ENCODE measurements at places on chromosomes 11 and 22.

GRCh38 chr11:83238111-83238510 lies 44.6 kb downstream of the ANKRD42 start:
- no peak for DNase-seq

DNA sequence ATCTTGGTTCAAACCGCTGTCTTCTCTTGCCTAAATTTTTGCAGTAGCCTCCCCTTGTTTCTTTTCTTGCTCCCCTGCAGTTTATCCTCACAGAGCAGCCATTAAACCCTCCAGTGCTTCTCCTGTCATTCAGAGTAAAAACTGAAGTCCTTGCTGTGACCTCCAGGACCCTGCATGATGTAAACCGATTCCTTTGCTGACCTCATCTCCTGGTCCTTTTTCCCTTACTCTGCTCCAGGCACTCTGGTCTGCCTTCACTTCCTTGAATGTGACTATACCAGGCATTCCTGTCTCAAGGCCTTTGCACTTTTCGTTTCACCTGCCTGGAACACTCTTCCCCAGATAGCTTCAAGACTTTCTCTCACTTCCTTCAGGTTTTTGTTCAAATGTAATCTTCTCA lies 152.0 kb downstream of the WNT11 start:
- no peak for DNase-seq

- DNase-seq, result no peak
Measured at GRCh38 chr11:75735181-75735845, 17.7 kb downstream of the MOGAT2 start.

DNA sequence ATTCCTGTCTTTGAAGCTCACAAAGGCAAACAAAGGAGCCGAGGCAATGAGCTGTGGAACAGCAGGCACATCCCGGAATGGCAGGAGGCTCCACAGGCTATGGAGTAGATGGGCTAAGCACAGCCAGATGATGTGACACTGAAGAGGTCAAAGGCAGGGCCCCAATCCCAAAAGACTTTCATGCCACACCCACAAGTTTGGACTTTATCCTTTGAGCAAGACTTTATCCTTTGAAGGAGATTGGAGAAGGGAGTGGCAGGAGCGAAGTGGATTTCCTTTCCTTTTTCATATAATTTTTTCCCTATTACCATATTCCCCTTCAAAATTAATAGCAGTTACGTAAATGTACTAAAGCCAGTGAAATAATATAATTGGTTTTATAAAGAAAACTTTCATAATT lies 379.4 kb downstream of the CADM1 start:
- no peak for DNase-seq

GRCh38 chr22:29704528-29705285 lies 15.1 kb upstream of the CABP7 start:
- DNase-seq, result no peak

- DNase-seq, result no peak
Measured at GRCh38 chr22:43094085-43094484, 4.9 kb upstream of the TTLL1 start.

- no peak for DNase-seq
Measured at GRCh38 chr11:37786214-37786755, 1188.2 kb upstream of the RAG2 start.

DNA sequence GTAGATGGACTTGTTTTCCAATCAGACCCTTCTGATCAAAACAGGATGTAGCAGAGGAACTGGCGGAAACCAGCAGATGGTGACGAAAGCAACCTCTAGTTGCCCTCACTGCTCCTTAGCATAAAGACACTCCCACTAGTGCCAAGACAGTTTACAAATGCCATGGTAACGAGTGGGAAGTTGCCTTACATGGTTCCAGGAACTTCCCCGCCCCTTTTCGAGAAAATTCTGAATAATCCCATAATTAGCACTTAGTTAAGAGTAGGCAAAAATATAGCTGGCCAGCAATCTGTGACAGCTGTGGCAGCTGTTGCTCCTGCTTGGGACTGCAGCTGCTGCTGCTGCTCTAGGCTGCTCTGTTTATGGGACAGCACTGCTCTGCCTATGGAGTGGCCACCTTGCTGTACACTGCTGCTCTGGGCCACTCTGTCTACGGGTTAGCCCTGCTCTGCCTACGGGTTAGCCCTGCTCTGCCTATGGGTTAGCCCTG lies 33.4 kb upstream of the SORL1 start:
- DNase-seq, result no peak

- no peak for DNase-seq
Measured at GRCh38 chr11:3134218-3134621, 30.9 kb downstream of the OSBPL5 start.

DNA sequence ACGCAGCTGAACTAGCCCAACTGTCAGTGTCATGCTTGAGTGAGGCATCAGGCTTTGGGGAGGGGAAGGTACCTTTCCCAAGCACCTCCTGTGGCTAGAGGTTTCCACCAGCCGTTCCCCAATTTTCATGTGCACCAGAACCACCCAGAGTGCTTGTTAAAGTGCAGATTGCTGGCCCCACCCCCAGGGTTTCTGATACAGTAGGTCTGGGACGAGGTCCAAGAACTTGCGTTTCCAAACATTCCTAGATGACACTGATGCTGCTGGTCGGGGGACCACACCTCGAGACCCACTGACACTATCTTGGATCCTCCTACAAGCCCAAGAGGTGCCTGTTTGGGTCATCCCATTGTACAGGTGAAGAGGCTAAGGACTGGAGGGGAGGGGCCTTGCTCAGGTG lies 59.8 kb downstream of the PDE2A start:
- no peak for DNase-seq

- no peak for DNase-seq
Measured at GRCh38 chr11:67022961-67023956, at the start of gene SYT12. Gene SYT12 (plus strand): TSS chr11:67023134. CDS start chr11:67030145, 7,011 bp downstream.

DNA sequence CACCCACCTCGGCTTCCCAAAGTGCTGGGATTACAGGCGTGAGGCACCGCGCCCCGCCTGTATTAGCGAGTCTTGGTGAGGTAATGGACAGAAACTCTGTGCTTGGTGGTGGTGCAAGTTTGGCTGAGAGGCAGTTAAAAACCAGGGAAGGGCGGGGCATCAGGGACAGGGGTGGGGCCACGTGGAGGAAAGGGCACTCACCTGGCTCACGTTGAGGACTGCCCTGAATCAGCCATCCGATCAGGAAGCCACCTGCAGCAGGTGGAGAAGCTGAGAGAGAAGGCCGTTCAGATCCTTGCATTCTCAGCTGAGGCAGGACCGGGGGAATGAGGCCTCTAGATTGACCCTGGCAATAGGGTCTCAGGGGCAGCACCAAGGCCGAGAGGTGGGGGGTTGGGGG lies 12.1 kb upstream of the CHRM1 start:
- no peak for DNase-seq

GRCh38 chr22:48071828-48072227 lies 1309.4 kb downstream of the TBC1D22A start:
- no peak for DNase-seq

- DNase-seq, result no peak
Measured at GRCh38 chr11:107819361-107820014, 39.1 kb downstream of the SLC35F2 start.

DNA sequence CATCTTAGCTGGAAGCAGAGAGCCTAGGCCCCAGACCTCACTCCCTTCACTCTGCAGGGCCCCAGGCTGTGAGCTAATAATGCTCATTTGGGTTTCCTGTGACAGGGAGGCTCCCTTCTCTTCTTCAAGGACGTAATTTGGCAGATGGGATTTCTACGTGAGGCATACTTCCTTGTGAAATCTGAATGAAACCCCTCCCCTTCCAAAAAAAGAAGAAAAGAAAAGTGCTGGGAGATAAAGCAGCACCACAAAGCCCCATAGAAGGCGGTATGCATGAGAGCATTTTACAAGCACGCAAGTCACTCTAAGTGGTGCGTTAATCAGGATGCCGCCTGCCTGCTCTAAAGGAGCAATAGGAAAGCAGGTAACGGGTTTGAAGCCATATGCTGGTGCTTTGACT lies 5.7 kb downstream of the P2RX3 start:
- DNase-seq, result no peak

DNA sequence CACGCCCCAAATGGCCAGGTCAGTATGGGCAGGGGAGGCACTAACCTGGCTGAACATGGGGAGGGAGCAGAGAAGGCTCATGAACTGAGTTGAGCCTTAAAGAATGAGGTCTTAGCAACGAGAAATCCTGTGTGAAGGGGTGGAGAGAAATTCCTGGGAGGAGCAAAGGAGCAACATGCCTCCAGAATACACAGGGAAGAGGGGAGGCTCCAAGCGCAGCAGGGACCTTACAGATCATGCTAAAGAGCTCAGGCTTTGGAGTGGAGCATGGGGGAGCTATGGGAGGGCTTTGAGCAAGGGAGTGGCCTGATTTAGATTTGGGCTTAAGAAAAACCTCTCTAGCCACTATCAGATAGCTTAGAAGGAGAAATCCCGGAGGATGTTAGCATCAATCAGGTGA lies 88.1 kb downstream of the MN1 start:
- no peak for DNase-seq

DNA sequence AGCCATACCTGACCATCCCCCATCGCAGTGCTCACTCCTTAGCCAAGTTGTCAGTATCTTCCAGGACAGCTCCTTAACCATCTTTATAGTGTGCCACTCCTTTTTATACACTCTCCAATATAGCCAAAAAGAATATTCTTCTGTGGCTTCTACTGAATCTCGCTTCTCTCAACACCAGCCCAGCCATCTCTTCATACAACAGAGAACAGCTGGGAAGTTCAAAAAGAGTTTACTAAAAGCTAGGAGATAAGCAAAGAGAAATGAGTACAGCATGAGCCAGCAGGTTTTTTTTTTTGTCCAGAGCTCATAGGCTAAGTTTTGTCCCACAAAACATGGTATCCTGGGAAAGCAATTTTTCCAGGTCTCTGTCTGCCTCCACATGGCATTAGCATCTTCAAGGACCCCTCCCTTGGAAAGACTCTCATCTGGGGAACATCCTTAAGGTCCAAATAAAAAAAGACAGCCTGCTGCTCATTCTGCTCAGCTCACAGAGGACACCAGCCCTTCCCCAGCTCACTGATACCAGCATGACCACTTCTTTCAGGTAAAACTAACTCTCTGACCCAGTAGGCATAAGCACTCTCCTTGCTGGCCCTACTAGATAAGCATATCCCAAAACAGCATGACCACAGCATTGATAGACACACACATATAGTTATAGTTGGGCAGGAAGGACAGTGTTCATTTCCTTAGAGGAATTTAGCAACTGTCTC lies 48.8 kb upstream of the YWHAH start:
- peak; percentile 65 for DNase-seq

GRCh38 chr11:130694488-130695045 lies 221.7 kb downstream of the SNX19 start:
- DNase-seq, result no peak

GRCh38 chr22:38891256-38891655 lies 19.2 kb upstream of the CBX6 start:
- no peak for DNase-seq

DNA sequence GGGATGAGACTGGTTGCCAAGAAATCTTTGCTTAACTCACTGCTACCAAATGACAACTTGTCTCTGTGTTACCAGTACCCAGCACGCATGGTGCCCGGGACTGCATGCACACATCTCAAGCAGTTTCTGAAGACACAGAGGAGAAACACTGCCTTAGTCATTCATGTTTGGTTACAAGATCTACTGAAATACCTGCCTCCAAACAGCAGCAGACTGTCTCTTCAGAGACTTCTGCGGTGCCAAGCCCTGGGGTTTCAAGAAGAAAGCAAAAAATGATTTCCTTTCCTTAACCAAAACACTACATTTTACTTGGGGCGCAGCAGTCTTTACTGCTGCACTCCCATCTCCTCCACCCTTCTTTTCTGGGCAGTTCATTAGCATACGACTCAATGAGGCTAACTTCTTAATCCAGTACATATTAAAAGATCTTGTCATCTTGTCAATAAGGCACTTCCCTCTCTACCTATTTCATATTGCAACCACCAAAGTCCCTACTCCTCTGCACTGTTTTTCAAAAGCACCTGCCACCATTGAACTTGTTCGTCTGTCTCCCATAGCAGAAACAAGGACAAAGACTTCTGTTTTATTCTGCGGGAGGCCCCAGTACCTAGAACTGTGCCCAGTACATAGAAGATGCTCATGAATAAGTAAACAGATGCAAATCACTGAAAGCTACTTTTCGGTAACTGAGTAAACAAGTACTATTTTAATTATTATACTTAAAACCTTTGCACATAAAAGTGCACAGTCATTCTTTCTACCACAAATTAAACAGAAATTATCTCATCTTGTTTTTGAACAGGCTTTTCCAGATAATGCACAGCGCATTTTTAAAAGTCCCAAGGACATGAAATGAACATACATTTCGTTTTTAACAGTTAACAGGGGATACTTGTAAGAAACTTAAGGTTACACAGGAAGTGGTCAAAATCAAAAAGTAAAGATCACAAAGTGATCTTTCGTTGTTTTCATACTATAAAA lies 4.0 kb downstream of the NAP1L4 start:
- DNase-seq, result peak; percentile 76

- no peak for DNase-seq
Measured at GRCh38 chr22:24952837-24953383, 394 bp downstream of the KIAA1671 start.

GRCh38 chr22:17717708-17718107 lies 56.6 kb downstream of the BID start:
- no peak for DNase-seq

- DNase-seq, result no peak
Measured at GRCh38 chr11:125256541-125257189, 92.1 kb downstream of the PKNOX2 start.

- DNase-seq, result no peak
Measured at GRCh38 chr11:47443817-47444216, 5.1 kb downstream of the RAPSN start.

DNA sequence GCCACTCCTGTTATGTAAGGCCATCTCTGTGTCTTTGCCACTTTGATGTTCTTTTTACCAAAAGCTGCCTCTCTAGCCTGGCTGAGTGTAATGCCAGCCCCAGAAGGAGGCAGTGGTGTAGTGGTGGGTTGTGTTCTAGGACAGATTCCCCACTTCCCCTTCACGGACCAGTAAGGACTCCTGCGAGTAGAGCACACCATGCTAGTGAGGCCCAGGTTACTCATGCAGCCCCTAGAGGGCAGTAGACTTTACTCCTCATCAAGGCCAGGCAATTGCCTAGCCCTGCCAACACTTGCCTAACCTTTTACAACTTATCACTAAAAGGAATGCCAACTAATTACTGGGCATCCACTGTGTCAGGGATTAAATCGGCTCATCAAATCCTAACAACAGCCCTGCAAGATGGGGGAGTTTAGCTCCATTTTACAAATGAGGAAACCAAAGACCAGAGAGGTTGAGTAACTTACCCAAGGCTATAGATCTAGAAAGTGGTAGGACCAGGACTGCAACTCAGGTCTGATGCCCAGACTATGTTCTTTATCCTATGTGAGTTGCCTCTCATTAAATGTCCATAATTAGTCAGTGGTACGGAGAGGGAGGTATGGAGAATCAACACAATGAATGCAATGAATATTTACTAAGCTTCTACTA lies 75.3 kb downstream of the APIP start:
- peak; percentile 18 for DNase-seq

GRCh38 chr22:17712441-17712840 lies 61.8 kb downstream of the BID start:
- no peak for DNase-seq

GRCh38 chr11:95338430-95338991 lies 107.5 kb upstream of the SESN3 start:
- DNase-seq, result no peak

DNA sequence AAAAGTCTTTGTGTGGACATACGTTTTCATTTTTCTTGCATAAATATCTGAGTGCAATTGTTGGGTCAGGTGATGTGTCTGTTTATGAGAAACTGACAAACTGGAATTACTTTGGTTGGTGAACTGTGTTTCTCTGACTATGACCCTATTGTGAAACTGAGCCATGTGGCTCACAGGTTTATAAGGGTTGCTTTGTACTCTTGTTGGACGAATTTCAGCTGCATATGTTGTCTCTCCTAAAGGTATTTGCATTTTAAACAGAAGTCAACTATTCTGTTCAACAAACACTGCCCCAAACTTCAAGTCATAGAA lies 34.4 kb upstream of the RASD2 start:
- no peak for DNase-seq

Data from hematopoietic multipotent progenitor cell treated with erythropoietin and hydrocortisone succinate and interleukin-3 and kit ligand, for 17 days (in vitro differentiated cells).